CD4-positive, alpha-beta T cell (primary cell): ENCODE measurements at places on chromosomes 7 and 10.

- DNase-seq = no peak
These were observed 192.7 kb downstream of the TCF7L2 start for GRCh38 chr10:113142601-113143362.

DNA sequence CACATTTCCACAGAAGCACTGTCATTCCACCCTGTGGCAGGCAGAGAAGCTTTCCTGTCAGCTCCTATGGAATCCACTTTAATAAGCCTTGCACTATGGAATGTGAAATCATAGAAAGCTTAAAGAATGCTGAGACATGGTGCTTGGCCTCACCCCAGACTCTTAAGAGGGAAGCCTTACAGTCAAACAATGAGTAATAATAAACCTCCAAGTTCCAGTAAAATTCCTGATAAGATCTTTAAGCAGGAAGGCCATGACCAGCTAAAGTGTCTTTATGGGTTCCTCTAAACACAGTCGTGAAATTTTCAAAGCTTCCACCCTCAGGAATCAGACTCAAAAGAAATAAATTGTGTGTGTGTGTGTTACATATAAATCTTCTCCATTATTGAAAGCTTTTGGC, 11.9 kb upstream of the TEX36 start:
- no peak for DNase-seq

DNA sequence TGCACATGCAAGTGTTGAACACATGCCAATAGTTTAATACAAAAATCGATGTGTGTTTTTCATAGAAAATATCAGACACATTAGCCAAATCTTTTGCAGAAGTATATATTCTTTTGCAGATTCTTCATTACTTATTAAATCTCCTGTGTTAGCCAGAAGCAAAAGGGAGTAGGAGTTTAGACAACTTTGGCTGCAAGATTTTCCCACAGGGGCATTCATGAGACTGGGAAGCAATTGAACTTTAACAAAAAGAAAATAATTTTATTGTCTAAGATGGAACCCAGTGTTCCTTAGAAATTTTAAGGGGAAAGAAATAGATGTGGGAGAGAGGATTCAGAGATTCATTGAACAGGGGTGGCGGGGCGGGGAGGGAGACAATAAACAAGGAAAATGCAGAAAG, 1336.0 kb downstream of the GATA3 start:
- no peak for DNase-seq

DNA sequence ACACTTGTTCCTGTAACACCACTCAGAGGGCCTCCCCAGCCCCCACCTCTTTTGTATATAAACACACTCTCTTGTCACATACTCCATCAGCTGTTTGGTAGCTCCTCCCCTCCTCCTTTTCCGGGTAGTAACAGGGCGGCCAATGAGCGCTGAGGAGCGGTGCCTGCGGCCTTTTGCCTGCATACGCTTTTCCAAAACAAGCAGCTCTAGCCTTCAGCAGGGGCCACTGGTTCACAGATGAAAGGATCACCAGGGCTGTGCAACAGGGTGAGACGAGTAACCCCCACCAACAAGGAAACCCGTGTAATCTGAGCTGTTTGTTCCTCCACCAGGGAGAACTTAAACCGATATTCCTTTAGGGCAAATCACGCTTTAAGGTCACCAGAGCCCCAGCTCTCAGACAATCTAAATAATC, 3.9 kb downstream of the UBE2H start:
- peak; percentile 69 for DNase-seq

DNA sequence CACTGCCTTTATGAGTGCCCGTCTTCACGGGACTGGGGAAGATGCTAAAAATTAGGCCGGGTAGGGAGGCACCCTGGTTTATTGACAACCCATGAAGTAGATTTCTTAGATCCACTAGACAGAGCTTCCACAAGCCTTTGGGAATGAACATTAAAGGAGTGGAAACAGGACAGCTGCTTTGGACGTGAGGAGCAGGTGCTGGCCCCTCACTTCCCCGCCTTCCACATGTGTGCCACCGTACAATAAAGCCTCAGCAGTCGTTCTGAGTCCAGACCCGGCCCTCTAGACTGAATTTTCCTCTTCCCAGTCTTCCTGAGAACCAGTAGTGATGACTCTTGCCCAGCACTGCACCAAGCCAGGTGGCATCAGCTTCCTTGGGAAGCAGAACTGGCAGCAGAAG, 282.4 kb downstream of the CELF2 start:
- DNase-seq = no peak

DNA sequence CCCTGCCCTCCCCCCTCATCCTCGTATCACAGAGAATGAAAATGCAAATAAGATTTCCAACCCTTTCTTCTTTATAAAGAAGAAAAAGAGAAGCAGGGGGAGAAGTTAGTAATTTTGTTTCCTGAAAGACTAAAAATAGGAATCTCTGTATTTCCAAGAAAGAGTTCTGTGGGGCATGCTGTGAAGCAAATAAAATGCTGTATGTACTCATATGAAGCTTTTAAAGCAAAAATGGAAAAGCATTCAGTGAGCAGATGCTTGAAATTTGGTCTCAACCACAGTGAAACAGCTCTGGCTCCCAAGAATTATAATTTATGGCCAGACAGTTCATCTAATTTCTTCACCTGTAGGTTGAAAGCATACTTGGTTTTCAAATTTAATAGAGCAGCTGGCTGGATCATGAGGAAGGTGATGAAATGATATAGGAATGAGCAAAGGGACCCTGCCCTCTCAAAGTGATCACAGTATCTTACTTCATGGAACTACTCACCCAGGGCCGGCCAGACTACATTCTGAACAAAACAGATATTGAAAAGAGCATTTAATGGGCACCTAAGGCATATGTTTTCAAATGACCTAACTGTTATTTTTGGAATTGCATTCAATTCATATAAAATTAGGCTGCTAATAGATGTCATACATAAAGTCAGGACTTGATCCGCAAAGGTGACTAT, 31.4 kb downstream of the SVIL start:
- DNase-seq = no peak

DNA sequence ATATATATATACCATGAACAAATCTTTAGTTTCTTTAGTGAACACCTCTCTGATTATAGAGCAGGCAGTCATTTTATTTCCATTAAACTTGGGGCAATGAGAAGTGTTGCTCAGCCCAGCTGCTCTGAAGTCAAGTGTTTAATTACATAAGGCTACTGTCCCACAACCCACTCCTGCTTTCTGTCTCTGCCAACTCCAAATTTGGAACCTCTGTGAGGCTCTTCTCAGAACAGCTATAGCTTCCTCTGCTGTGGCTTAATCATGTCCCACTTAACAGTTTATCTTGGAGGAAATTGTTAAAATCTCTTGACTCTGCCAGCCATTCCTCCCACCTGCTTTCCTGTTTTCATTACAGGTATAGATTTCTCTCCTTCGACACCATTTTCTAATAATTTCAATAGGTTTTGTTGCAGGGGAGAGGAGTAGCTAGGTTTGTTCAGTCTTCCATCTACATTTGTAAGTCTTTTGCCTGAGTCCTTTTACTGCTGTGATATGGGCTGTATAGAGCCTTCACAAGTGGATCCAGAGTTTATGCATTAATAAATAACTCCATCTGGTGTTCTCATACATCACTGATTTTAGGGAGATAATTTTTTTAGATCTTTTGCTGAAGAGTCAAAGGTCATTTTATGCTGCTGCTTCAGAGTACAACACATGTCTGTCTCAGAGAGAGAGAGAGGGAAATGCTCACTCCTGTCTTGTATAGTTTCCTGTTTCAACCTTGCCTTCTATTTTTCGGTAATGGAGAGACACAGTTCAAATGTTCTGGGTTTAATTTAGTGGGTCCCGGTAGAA, 170.4 kb downstream of the WNT2 start:
- DNase-seq = no peak

DNA sequence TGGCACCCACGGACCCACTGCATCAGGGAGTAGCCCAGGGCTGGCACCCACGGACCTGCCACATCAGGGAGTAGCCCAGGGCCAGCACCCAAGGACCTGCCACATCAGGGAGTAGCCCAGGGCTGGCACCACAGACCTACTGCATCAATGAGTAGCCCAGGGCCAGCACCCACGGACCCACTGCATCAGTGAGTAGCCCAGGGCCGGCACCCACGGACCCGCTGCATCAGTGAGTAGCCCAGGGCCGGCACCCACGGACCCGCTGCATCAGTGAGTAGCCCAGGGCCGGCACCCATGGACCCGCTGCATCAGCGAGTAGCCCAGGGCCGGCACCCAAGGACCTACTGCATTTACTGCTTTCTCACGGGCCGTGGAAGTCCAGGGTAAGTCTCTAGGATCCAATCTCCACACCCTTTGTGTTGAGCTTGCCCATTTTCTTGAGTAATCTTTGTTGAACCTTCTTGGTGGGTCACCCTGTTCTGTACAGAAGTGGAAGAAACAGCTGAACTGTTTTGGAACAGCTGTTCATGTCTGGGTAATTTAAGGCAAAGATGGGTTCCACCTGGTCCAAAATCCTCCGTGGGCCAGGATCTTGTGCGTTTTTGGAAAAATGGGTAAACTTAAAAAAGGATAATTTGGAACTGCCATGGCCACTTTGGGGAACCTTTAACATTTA, 69.0 kb downstream of the VIPR2 start:
- no peak for DNase-seq

DNA sequence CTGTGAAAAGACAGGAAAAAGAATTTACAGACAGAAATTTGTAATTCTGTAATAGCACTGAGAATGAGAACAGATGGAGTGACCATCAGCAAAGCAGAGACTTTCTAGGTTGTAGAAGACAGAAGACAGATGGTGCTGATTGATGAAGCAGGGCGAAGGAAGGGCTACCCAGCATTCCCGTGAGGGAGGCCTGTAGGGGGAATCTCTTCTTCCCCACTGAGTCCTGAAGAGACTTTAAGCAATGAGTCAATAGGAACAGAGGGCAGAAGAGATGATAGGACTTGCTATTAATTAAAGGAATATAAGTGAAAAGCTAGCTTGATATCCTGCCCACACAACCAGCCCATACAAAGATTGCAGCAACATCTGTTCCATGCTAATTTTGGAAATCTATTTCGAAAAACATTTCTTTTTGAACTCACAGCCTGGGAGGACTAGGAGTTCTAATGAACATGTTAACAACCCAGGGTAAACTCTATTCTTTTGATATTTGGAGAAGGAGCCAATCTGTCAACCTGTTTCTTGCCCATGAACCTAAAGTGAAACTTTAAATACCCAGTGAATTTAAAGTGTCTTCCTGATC, 44.1 kb downstream of the RALA start:
- no peak for DNase-seq

DNA sequence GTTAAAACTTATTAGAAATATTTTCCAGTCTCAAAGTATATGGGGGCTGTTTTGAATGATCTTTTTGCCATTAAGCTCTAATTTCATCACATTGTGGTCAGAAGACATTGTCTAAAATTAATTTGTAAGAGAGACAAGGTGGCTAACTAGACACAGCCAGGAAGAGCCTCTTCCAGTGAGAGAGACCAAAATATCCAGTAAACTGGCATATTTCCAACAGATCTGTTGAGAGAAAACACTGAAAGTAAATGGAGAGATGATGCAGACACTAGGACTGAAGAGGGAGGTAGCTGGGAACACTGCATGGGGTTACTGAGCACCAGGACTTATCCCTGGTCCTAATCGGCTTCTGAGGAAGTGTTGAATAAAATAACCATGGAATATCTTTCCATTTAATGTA, 101.5 kb upstream of the TAS2R16 start:
- no peak for DNase-seq

DNA sequence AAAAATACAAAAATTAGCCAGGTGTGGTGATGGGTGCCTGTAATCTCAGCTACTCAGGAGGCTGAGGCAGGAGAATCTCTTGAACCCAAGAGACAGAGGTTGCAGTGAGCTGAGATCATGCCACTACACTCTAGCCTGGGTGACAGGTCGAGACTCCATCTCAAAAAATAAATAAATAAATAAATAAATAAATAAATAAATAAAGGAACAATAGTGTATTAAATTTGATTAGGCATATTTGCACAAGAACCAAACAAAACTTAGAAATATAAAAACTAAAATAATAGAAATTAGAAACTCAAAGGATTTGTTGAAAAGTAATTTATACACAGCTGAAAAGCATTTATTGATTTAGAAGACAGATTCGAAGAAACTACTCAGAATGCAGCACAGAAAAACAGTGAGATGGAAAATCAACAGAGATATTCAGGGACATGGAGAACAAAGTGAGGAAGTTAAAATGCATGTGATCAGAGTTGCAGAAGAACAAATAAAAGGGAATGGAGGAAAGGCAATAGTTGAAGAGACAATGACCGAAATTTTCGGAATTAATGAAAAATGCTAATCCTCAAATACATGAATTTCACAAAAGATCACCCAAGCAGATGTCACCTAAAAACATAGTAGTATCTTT, 17.7 kb downstream of the IFIT3 start:
- DNase-seq = no peak

DNA sequence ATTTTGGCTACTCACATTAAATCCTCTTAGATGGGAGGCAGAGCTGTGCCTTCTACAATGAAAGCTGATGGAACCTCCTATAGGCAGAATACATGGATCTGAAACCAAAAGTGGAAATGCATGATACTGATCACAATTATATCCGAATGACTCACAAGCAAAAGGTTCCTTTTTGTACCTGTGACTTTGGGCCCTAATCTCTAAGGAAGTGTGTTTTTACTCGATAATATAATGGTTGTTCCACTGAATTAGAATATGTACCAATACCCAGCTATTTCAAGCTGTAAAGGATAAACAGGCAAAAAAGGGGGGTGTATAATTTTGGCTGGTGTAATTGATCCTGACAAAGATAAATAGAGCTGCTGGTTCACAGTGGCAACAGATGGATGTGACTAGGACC, 17.6 kb upstream of the LAMB1 start:
- DNase-seq = no peak

DNA sequence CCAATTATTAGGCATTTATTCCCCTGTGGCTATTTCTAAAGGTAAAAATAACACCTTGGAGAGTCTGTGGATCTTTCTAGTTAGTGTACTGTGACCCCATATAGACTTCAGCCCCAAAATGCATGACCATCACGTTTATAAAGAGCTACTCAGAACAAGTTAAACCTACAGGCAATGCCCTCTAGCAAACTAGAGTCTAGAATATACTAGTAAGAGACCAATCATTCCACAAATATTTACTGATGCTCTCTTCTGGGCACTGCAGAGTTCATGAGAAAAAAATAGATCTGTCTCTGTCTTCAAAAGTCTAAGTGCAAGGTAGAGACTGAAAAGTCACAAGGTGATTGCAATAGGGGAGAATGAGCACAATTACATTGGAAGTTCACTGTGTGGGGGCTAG, 20.5 kb upstream of the CALD1 start:
- DNase-seq = no peak

- DNase-seq = no peak
These were observed 33.2 kb downstream of the PITRM1 start for GRCh38 chr10:3139216-3139910.

GRCh38 chr7:7002418-7003062, 176.5 kb upstream of the CCZ1B start:
- DNase-seq = no peak

DNA sequence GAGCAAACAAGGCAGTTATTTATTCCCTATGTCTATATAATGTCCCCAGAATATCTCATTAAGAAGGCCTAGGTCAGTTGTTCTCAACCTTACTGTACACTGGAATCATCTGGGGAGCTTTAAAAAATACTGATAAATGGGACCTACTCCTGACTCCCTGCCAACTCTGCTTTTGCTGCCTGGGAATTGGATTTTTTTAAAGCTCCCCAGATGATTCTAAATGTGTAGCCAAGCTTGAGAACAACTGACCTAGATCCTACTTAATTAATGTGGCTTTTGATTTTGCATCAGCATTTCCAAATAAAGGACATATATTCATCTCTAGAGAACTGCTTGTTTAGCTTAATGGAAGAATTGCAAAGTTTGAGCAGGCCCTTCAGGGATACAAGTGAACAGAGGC, 91.7 kb upstream of the HPS1 start:
- DNase-seq = no peak
